ENCODE measurements at places on chromosomes 3 and 15.

DNA sequence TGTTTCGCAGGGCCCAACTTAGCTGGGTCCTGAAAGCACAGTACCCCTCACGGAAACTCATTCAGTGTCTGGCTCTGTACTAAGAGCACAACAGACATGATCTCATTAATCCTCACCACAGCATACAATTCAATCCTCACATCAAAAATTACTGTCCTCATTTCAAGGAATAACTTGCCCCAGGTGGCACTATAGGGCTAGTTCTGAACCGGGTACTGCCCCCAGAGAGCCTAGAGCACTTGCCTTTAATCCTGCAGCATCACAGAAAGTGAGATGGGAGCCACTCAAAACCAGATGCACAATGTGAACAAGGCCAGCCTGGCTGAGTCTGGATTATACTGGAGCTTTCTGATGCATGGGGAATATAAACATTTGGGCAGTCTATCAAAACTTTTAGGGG is 122.6 kb downstream of the OSBPL10 start:
- DNase-seq = no peak

DNA sequence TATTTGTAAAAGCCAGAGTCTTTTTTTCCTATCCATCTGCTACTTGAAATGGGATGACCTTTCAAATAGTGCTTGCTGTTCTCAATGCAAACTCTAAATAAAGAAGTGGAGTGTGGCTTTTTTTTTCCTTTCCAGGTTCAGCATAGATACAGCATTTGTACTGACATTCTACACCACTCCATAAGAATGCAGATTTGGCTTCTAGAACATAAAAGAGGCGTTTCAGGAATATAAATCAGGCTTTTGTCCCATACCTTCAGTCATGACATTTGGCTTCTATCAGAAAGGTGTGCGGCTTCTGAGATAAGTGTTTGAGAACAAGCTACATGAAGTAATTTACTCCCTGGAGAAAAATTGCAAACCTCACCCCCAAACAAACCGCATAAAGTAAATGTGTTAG is 553.1 kb downstream of the FHIT start:
- no peak for DNase-seq

DNA sequence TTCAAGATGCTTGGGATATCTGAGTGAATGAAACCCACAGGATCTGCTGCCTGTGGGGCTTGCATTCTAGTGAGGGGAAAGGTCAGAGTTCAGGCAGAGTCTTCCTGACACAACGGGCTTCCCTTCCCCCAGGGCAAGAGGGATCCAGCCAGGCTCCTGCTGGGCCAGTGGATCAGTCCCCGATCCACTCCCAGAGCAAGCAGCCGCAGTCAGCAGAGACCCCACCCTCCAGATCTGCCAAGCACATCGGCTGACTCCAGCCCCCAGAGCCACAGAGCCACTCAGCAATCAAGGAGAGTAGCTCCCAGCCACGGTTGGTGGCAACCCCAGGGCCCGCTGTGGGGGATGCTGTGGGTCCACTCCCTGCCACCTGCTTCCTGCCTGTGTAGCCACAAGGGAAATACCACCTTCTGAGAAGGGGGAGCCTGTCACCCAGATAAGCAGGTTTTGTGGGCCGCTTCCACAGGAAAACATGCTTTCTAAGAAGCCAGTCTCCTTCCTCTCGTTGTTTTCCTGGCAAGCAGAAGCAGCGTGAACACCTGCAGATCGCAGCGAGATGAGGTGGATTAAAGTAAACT is 44.9 kb downstream of the CPN2 start:
- no peak for DNase-seq

GRCh38 chr3:188468196-188468595 is 314.2 kb downstream of the LPP start:
- DNase-seq = no peak

DNA sequence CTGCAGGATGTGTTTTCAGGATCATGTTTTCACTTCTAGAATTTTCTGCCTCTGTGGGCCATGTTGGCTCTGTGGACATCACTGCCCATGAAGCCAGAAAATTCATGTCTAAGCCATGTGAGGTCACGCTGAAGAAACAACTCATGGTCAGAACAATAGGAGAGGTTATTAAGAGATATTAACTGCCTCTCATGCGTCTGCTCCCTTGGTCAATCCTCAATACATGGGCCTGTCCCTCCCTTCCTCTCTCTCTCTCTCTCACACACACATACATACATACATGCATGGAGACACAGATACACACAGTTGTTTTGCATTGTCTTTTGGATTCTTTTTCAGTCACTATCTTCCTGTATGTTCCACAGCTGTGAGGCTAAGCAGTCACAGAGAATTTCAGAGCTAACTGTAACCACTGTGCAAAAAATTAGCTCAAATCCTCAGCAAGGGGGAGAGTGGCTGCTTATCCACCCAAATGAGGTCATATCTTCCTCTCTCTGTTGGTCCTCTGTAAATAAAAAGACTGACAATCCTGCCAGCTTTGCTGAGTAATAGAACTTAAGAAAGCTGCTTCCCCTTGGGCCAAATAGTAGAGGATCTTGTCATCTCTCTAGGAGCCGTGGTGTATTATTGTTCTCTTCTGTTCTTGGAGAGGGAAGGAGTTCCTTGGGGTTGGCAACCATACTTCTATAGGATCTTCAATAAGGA is 45.6 kb downstream of the LRTM1 start:
- no peak for DNase-seq

DNA sequence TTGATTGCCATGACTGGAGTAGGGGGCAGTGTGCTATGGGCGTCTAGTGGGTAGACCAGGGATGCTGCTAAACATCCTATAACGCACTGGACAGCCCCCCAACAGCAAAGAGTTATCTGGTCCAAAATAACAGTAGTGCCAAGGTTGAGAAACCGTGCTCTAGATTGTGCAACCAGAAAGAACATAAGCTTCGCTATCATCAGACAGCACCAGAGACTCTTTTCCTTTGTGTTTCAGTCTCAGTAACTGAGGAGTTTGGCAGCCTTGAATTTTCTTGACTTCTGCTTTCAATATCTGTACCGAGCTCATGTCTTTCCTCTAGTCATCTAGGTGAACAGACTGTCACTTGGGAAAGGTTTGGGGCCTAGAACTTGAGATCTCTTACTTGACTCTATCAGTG is 8.8 kb downstream of the ARID3B start:
- DNase-seq = no peak

GRCh38 chr3:127482216-127483004 is 108.1 kb downstream of the TPRA1 start:
- no peak for DNase-seq

DNA sequence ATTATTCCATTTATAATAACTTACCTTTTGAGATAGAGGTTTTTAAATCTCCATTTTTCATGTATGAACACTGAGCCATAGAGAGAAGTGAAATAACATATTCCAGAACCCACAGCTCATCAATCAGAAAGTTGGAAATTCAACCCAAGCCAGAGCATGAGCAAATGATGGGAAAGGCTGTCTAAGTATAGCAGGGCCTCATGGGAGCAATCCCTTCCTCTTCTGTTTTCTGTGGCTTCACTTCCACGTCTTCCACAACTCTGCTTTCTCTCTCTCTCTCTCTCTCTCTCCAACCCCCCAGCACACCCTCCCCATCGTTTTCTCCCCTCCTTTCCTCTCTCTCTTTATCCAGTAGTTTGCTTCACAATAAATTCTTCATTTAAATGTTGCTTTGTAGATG is 14.8 kb upstream of the IL1RAP start:
- no peak for DNase-seq

DNA sequence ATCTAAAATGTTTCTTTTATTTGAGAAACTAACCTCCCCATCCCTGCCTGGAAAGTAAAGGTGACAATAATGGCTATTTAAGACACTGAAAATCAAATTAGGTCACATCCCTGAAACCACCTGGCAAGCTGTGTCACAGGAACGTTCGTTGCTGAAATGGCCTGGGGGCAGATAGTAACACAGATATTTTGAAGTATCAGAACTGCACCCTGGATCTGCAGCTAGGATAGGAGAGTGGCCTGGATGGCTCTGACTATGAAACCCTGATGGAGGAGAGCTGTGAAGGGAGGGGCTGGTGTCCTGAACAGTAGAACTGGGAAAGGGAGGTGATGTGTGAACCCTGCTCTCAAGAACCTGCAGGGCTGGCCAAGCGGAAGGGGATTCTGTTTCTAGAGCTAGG is 648.3 kb upstream of the CFAP20DC start:
- no peak for DNase-seq

DNA sequence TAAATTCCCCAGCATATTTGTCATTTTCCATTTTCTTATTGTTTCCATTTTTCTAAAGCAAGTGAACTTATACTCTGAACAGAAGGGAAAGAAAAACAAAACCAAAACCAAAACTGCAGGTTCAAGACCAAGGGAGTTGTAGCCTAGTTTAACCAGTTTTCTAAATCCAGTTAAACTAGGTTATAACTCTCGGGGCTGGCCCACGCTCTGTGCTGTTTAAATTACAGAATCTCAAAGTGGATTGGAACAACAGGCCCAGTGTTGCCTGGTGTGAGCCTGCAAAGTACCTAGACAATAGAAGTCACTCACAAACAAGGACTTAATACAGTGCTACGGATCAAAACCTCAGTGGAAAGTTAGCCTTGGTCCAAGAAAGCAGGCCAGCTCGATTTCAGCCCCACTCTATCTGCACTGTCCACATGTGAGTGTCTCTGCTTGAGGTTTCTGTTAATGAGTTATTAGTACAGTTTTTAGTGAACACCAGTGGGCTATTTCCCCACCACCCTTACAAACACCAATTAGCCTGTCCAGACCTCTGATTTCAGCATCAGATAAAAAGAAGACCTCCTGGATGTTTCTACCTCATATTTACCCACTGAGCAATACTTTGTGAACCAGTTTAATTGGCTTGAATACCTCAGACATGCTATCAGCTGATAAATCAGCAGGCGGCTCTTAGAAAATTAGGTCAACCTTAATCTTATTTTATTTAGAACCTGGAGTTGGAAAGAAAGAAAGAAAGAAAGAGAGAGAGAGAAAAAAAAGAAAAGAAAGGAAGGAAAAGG is 93.8 kb upstream of the PDZRN3 start:
- peak; percentile 37 for DNase-seq

DNA sequence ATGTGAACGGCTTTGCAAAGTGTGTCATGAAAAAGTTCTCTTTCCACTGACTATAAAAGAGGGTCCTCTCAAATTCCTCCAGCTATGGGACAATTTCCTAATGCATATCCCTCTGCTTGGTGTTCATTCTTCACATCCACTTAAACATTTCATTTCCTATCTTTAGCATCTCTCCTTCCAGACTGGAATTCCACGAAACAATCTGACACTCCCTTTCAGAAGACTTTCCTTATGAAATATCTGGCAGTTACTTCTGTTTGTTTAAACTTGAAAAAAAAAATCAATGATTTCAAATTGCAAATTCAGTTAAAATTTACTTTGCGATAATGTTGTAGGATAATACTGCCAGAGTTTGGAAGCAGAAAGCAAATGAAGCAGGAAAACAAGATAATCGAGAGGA is 105.8 kb upstream of the SELENOK start:
- no peak for DNase-seq

- no peak for DNase-seq
These were observed 30.4 kb downstream of the LSM3 start for GRCh38 chr3:14208977-14209394.

- DNase-seq = no peak
These were observed 256.4 kb upstream of the TGFBR2 start for GRCh38 chr3:30350011-30350410.

GRCh38 chr15:67521783-67522568 is 1.0 kb downstream of the C15orf61 start:
- peak; percentile 90 for DNase-seq

GRCh38 chr3:59480486-59480995 is 430.7 kb upstream of the CFAP20DC start:
- DNase-seq = no peak

DNA sequence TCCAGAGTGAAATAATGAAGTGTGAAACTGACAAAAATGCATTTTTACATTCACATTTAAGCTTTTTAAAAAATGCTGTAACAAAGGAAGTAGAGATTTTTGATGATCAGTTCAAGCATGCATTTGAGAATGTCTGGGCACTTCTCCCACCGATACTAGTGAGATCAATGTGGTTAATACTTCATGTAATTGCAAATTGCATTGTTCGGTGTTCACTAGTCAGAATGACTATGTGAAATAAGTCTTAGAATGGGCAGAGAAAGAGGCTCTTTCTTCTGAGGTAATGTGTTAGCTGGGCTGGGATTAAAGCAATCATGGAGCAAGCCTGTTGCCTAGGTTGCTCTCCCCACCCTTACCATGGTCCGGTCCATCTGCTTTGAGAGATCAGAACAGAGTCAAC is 587.0 kb upstream of the GRM7 start:
- DNase-seq = no peak

DNA sequence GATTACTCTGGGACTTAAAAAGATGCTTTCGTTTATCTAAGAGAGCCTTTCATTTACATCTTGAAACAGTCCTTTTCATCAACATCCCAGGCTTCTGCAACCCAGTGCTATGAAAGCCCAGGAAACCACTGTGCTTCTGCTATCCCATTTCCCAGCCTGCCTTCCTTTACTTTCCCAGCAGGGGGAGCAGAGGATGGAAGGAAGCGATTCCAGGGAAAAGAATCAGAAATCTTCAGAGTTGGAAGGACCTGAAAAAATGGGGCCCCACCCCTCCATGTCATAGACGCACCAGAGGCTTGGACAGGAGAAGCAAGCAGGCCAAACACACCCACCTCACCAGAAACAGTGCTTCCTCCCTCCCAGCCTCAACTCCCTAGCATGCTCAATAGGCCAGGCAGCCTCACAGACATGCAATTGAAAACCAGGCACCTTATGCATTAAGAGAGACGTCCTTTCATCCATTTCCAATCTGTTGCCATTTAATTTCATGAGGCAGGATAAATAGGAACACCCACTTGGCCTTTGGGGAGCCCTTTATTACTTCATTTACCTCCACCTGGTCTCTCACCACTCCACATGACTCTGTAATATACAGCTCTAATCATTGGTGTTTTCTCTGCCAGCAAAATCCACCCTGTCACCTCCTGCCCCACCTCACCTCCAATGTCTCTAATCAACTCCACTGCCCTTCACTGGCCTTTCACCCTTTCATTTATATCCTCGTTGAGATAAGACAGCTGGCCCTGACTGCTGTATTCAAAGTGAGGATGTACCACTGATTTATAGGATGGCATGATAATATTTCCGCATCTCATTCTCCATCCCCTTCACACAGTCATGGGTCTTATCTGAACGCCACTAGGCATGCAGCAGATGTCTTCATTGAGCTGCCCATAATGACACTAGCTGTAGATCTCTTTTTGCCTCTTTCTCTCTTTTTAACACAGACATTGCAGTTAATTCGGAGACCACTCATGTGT is 583.9 kb downstream of the NTRK3 start:
- no peak for DNase-seq

DNA sequence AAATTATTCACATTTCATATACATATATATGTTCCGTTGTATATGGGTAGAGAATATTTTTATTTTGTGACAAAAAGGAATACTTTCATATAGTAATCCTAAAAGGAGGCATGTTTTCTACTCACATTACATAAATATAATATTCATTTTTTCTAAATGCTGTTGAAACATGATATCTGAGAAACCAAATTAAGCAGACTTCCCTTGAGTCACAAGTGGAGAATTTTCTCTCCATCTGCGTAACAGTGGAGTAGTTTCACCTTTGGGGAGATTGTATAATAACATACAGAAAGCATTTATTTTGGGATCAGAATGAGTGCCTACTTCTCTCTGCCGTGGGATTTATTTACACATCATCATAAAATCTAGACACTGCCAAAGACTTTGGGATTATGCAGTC is 849.8 kb downstream of the NSUN3 start:
- DNase-seq = no peak

GRCh38 chr15:31333820-31334219 is 7.2 kb downstream of the KLF13 start:
- DNase-seq = no peak

- DNase-seq = no peak
These were observed 866 bp downstream of the TNIK start for GRCh38 chr3:171459137-171459941.
